ENCODE measurements at places on chromosomes 12 and 14.

DNA sequence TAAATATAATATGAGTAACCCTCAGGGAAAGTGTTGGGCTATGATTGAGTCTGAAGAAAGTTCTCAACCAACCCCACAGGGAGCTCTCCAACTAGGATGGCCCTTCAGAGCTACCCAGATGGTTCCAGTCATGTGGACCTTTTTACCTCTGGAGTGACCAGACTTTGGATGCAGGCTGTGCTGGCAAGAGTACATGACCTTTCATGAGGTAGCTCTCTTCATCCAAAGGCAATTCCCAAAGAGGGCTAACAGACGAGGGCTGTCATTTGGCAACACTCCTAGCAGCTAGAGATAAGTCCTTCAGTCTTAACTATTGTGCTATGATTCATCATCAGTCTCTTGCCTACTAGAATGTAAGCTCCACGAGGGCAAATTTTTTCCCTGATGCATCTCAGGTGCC is 75.4 kb downstream of the DUSP6 start:
- DNase-seq, result no peak

DNA sequence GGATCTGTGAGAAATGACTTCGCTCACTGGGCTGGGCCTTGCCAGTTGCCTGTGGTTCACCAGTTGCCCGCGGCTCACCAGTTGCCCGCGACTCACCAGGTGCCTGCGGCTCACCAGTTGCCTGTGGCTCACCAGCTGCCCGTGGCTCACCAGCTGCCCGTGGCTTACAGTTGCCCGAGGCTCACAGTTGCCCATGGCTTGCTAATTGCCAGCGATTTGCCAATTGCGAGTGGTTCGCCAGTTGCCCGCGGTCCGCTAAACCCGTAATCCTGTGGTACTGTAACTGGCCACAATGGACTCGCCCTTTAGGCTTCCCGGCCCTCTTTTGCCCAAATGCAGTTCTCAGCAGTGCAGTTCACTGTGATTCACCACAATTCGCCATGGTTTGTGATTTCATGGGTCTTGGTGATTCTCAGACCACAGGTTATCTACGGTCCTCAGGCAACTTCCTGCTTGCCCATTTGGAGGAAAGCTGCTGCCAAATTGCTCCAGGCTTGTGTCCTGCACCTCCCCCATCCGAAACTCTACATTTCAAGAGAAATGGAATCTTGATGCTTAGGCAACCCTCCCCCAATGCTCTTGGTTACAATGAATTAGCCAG is 15.0 kb upstream of the MEG3 start:
- peak; percentile 14 for DNase-seq

GRCh38 chr12:82728710-82729109 is 42.0 kb downstream of the TMTC2 start:
- DNase-seq, result no peak

DNA sequence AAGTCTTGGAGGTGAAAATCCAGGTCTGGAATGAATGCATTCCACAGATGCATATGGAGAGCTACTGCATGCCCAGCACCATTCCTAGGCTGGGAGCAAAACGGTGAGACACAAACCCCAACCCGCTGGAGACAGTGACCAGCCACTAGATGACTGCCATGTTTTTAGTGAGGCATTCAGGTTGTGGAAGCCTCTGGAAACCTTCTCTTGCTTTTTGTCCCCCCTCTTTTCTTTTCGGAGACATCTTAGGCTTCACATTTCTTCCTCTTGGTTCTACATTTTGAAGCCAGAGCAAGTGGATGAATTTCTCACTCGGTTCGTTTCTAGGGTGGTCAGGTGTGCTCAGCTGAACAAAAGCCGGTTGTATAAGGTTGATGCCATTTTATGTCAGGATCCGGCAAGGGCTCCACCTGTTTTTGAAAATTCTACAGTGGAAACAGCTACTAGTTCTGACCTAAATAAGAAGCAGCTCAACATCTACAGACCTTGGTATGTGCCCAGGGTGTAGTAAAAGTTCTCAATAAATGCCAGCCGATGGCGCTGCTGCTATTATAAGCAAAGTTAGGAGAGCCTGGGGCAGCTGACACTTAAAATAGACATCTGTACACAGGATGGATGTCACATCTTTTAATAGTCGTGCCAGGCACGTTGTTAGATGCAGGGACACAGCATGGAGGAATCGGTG is 1.8 kb upstream of the ZNF839 start:
- peak; percentile 74 for DNase-seq

GRCh38 chr12:78035901-78036606 is 205.4 kb downstream of the NAV3 start:
- no peak for DNase-seq

- DNase-seq, result no peak
Measured at GRCh38 chr12:113831016-113831415, 135.1 kb downstream of the RBM19 start.

DNA sequence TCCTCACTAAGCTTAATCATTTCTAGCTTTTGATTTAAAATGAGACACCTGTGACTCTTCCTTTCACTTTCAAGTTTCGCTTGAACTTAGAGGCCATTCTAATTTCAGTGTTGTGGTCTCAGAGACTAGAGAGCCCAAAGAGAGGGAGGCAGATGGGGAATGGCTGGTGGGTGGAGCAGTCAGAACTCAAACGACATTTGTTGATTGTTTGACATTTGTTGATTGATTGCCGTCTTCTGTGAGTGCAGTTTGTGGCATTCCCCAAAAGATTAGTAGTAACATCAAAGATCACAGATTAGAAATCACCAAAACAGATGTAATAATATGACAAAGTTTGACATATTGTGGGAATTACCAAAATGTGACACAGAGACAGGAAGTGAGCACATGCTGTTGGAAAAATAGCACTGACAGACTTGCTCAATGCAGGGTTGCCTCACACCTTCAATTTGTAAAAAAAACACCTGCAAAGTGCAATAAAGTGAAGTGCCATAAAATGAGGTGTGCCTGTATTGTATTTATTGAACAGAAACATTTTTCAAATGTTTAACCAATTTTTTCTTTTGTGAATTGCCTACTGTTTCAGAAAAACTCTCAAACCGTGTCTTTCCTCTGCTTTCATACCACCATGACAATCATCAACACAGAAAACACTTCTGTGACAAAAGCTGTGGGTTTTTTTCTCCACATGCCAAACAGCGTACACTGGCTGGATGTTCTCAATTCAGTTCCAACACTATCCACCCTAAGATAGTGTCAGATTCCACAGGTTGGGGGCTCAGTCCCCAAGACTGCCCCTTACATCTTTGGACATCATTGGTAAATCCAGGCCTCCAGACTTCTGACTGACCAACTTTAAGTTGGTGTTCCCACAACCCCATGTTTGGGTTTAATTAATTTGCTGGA is 376.3 kb upstream of the RGS6 start:
- DNase-seq, result peak; percentile 24

- peak; percentile 81 for DNase-seq
Measured at GRCh38 chr12:120944645-120945217, 33.6 kb upstream of the HNF1A start.

GRCh38 chr12:10069099-10069498 is 29.7 kb downstream of the CLEC1A start:
- peak; percentile 81 for DNase-seq

- no peak for DNase-seq
Measured at GRCh38 chr12:127723251-127723650, 543.7 kb upstream of the TMEM132C start.

- DNase-seq, result no peak
Measured at GRCh38 chr14:86619726-86620125, 1089.8 kb downstream of the FLRT2 start.

- peak; percentile 77 for DNase-seq
Measured at GRCh38 chr14:60723907-60724618, at the start of gene SIX4. Gene SIX4 (minus strand): TSS chr14:60724351. CDS start chr14:60724074, 277 bp downstream.

DNA sequence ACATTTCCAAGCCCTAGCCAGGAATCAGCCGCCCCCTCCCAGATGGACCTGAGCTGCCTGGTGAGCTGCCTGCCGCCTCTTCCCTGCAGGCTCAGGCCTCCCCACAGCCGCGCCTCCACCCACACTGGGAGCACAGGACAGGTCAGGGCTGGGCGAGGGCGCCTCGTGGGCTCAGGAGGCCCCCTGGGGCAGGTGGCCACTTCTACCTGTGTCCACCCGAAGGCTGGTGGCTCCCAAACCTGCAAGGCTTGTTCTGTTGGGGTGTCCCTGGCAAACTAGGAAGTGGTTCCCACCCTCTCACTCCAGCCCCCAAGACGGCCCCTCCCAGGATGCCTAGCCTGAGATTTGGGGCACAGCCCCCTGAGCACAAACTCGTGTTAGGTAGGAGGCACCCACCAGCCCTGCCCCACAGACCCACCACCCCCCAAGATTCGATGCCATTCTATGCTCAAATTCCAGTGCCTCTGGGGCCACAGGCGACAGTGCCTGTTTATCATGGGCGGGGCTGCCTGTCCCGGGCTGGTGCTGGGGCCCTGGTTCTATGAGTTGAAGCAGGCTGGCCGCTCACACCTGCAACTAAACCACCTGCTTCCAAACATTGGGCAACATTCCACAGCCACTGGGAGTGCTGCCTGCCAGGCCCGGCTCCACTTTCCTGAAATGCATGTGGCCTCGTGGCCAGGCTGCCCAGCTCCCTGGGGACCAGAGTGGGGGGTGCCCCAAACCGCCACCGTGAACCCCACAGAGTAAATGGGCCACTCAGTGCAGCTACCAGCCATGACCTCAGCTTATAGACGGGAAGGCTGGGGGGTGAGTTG is 6.8 kb downstream of the MMP17 start:
- DNase-seq, result no peak

- no peak for DNase-seq
Measured at GRCh38 chr12:122834921-122835749, at the start of gene HIP1R. Gene HIP1R (plus strand): TSS chr12:122835457. CDS start chr12:122835551, 94 bp downstream.

- DNase-seq, result no peak
Measured at GRCh38 chr12:2302711-2303580, 250.2 kb downstream of the CACNA1C start.

GRCh38 chr12:121331248-121331647 is 21.0 kb downstream of the ANAPC5 start:
- DNase-seq, result no peak

- DNase-seq, result no peak
Measured at GRCh38 chr12:125408718-125409117, 343.5 kb downstream of the AACS start.

DNA sequence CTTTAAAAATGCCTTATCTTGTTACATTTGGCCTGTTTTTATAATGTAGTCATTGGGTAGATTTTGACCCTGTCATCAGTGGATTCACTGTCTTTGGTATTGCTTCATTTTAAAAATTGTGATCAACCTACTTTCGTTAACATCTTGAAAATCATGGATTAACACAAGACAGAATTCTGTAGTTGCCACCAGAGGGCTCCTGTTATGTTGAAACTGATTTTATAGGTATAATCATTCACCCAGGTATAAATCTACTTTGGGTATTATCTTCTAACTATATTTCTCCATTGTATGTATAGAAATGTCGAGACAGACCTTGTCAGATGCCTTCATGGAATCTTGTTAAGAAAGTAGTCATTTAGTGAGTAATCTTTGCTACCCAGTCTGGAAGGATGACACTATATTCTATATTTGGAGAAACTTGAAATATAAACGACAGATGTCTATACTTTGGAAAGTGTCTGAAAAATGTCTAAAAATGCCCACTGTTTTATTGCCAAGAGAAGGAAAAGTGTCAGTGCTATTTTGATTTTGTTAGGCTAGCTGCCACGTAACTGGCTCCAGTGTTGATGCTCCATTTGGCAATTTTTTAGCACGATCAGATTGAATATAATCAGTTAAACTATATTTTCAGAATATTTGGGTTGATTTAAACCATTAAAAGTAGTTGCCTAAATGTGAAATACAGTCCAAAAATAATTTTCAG is 129.4 kb downstream of the PELI2 start:
- peak; percentile 14 for DNase-seq

GRCh38 chr12:64665514-64665913 is 55.2 kb downstream of the RASSF3 start:
- DNase-seq, result peak; percentile 32

DNA sequence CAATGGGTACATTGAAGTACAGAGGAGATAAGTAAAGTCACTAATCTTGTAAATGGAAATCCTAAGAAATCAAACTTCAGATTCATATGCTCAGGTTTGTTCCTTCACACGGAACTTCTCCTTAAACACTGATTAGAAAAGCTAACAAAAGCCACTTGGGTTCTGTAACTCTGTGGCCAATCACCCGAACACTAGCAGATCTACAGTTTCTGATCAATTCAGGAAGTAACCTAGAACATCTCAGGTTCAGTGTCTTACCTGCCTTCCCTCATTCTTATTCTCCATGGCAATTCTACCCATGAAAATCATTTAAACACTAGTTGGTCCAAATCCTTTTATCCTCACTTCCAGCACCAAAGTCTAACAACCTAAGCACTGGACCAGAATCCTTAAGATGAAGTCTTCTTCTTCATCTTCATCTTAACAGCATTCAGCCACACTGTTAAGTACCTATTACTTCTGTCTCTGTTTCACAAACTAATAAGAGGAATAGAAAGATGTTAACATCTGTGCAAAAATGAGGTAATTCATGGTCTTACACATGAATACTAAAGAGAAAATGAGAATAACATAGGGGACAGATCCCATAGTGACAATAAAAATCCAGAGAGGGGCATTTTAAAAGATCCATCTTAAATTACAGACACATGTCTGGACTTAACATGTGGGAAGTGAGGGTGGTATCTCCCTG is 184.5 kb downstream of the SSPN start:
- DNase-seq, result no peak

DNA sequence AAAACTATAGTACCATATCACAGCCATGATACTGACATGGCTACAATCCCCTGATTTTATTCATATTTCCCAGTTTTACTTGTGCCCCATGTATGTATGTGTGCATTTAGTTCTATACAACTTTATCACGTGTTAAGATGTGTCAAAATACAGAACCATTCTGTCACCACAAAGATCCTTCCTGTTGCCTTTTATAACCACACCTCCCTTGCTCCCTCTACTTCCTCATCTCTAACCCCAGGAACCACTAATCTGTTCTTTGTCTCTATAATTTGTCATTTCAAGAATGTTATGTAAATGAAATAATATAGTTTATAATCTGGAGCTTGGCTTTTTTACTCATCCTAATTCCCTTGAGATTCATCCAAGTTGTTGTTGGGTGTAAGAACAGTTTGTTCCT is 358.4 kb downstream of the DPF3 start:
- peak; percentile 85 for DNase-seq

DNA sequence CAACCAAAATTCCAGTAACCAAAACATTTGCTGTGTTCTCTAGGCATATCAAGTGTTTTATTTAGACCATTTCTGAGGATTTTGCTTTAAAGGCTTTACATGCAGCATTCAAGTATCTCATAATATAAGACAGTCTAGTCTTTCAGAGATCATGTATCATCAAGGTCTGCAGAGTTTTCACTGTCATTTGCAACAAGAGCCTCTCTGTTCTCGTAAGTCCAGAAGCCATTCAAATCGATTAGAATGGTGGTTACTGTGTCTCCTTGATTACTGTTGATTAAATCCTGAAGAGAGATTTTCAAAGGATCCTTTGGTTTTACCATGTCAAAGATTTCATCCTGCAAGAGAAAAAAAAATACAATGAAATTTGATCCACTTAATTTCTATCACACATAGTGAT is 36.3 kb downstream of the PPP2R3C start:
- DNase-seq, result no peak

- DNase-seq, result peak; percentile 61
Measured at GRCh38 chr12:94872971-94873733, 130.3 kb downstream of the NDUFA12 start.
